Activated CD8-positive, alpha-beta T cell treated with anti-CD3 and anti-CD28 coated beads, Interleukin-2, amount 10 ng/mL, durations not matched to agents 7 days and 5 days (primary cell): ENCODE measurements at places on chromosomes 13 and 19. TPM values are rescaled to one million over a fixed set of nuclear protein-coding genes. Genes with fewer than 3 reads are reported as not detected.

GRCh38 chr19:46179076-46179759 lies 31.2 kb downstream of the IGFL2 start:
- no peak for DNase-seq

- no peak for DNase-seq
Measured at GRCh38 chr13:28964803-28965202, 144.7 kb downstream of the MTUS2 start.

DNA sequence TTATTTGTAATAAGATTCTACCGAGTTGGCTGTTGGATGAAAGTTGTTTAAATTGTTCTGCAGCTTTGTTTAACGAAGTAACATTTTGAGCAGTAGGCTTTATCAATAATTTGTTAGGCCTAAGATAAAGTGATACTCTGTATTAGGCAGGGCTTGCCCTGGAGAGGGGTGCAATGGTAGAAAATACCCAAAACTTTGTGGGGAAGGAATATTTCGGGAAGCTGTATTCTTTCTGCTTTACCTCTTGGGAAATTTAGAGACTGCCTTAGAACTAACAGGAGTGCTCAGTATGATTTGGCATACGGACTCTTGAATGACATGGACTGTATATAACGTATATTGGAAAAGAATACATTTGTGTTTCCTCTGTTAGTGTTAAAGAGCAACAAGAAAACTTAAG lies 2.5 kb downstream of the PDS5B start:
- DNase-seq: no peak

Gene PCID2
- total RNA-seq: 49.3 TPM
